ENCODE measurements at places on chromosomes 3 and 15.
A peak's percentile ranks its signal among the peaks of the same experiment; 100 is the strongest.

- no peak for DNase-seq
These were observed 38.5 kb downstream of the PYDC2 start for GRCh38 chr3:191499307-191500080.

DNA sequence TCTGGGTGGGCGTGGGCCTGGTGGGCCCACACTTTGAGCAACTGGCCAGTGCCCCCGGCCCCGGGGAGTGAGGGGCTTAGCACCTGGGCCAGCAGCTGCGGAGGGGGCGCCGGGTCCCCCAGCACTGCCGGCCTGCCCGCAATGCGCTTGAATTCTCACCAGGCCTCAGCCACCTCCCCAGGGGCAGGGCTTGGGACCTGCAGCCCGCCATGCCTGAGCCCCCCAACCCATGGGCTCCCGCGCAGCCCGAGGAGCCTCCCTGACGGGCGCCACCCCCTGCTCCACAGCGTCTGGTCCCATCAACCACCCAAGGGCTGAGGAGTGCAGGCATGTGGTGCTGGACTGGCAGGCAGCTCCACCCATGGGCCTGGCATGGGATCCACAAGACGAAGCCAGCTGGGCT is 484.3 kb downstream of the UNC13C start:
- DNase-seq = no peak

- no peak for DNase-seq
These were observed 202.3 kb downstream of the NEK10 start for GRCh38 chr3:27166888-27167287.

- no peak for DNase-seq
These were observed 56.4 kb upstream of the ACAD9 start for GRCh38 chr3:128823008-128823407.

- DNase-seq = no peak
These were observed 32.4 kb downstream of the LRRC28 start for GRCh38 chr15:99283717-99284116.

GRCh38 chr3:42996633-42997075 is 17.5 kb downstream of the GASK1A start:
- DNase-seq = no peak

- peak; percentile 51 for DNase-seq
These were observed 577 bp downstream of the ZNF148 start for GRCh38 chr3:125374501-125374995.

DNA sequence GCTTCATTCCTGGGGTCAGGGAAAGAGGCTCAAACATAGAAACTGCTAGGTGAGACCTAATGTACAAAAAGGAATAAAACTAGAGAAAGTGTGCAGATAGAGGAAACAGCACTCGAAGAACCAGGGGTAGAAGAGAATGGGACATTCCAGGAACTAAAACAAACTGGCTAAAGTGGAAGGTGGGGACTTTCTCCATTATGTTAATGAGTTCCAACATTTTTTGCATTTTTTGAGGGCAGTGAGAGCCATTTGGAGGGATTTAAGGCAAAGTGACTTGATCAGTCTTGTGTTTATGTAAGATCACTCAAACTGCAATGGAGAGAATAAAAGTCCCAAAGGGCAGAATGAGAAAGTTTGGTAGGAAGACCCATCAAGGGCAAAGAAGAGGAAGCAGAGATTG is 20.6 kb upstream of the SLC4A7 start:
- no peak for DNase-seq

DNA sequence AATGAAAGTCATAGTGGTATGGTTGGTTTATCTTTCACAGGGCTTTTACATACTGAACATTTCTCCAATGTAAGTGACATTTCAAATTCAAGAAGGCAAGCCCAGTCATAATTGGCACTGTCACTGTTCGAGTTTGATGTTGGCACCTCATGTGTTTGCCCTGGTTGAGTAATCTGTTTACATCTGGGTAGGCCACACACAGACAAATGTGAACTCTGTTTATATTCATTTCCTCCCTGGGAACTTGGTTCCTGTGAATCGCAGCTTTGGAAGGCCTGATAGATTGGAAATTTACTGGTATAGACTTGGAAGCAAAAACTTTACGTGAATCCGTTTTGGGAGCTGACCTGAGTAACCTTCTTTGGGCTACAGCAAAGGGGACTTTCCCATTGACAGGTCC is 395.2 kb upstream of the AZI2 start:
- no peak for DNase-seq

DNA sequence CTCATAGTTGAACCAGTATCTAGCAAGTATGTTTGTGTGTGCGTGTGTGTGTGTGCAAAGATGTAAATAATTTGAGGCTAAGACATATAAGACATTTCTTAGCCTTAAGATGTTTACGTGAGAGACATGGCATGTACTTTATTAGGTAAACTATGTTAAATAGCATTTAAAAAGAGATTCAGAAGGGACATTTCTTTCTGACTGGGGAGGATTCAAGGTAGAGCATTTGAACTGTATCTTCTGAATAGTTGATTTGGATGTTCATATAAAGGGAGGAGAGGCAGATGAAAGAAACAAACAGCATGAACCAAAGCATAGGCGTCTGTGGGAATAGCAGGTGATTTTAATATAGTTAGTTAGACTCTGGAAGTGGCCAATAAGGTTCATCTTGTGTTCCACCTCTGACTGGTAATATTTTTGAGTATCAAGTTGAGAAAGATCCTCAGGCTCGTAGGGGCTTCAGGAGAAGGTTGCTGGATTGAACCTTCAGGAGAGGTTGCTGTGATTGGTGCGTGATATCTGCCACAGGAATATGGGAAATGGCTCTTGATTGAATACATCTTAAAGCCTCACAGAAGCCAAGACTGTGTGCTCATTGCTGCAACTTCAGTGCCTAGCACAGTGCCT is 12.6 kb downstream of the NFKBIZ start:
- peak; percentile 51 for DNase-seq

DNA sequence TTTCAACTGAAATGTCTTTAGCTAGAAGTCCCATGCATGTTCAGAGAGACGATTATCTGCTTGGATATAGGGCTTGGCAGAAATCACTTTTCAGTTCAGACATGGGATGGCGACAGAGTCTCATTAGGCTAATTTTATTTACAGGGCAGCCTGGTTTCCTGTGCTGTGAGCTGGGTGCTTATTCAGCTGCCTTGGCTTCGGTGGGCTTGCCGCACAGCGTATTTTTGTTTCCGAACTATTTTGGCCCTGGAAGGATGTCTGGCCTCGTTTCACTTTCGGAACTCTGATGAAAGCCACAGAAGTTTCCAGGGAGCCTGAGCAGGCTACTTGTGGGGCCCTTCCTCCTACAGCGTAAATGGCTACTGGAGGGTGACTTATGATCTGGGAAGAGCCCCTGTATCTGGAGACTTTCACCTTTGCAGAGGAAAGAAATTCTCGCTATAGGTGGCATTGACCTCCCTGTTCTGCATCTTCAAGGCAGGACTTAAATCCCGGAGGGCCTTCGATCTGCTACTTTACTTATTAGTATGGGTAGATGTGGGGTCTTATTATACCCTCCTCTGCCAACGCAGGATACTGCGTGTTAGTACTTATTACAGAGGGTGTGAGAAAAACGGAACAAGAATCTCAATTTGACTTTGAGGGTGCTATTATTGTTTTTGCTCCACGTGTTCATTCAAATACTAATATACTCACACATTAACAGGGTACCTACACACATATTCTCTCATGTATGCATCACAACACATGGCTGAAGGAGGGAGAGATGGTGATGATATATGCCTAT is 364.0 kb upstream of the RBMS3 start:
- peak; percentile 4 for DNase-seq

- DNase-seq = no peak
These were observed 125.0 kb upstream of the CGNL1 start for GRCh38 chr15:57251308-57251707.

GRCh38 chr15:66702035-66702786 is at the start of gene SMAD6:
Gene SMAD6, plus strand, starts transcription at chr15:66702236. Its CDS starts 1,023 bp downstream, at chr15:66703259.
- peak; percentile 71 for DNase-seq

- DNase-seq = no peak
These were observed 334.7 kb downstream of the FHIT start for GRCh38 chr3:60916546-60916945.

- no peak for DNase-seq
These were observed 34.0 kb downstream of the ATP13A4 start for GRCh38 chr3:193520738-193521137.

DNA sequence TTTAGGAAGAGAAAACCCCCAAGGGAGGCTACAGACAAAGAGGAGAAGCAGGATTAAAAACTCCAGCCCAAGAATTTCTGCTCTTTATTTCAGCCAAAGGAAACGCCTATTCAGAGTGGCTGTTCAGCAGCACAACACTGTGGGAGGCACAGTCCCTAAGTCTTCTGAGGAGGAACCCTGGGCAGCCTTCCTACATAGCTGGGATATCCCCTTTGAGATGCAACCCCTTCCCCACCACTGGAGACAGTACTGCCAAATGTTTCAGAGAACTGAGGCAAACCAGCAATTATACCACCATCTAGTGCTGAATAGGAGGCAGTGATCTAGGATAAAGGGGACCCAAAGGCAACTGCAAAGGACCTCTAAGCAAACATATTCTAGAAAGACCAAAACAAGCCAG is 168.1 kb downstream of the VPS13C start:
- DNase-seq = no peak

DNA sequence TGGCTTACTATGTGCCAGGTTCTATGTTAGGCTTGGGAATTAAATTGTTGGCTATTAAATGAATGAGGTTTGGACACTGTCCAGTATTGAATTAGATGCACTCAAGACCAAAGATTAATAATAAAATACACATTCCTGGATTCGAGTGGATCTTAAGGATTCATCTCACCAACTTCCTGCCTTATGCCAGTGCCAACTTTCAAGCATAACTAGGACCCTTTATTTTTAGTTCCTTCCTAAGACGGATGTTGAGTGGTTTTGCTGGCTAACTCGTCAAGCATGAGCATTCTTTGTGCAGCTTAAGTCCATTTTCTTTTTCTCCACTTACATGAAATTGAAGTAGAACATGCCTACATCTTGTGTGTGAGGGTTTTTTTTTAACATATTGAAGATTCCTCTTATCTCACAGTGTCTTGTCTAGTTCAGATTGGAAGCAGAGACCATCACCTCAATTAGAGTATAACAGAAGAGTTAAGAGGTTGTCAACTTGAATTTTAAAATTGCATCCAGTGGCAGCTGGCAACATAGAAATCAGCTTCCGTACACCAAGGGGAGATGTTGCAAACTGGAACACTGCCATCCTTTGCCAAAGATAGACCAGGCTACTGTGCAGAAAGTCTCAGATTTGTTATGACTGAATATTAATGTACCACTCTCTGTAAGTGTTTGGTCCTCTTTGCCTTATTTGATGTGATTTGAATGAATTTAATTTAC is 106.3 kb upstream of the BFSP2 start:
- DNase-seq = no peak

DNA sequence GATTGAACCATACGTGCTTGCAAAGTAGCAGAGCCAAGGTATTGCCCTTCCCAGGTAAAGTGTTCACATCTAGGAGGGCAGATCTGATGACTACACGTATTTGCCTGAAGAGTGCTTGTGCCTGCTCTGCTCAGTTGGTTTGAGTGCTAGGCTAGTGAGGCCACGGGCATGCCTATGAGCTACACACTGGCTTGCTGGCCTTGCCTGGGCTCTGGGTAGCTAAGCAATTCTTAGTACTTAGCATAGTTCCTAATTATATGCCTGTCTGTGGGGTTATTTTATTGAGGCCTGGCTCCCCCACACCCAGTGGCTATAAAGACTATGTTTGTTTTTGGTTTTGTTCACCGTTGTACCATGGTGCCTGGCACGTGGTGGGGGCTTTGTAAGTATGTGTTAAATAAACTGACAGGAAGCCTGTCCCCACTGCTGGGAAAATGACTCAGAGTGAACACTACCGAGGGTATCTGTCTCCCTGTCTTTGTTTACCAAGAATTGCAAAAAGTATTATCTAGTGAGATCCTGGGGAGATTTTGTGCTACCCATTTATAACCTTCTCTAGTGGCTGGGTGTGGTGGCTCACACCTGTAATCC is 72.1 kb upstream of the ETV5 start:
- DNase-seq = no peak

- DNase-seq = no peak
These were observed 18.7 kb downstream of the ISG20 start for GRCh38 chr15:88657326-88658069.

DNA sequence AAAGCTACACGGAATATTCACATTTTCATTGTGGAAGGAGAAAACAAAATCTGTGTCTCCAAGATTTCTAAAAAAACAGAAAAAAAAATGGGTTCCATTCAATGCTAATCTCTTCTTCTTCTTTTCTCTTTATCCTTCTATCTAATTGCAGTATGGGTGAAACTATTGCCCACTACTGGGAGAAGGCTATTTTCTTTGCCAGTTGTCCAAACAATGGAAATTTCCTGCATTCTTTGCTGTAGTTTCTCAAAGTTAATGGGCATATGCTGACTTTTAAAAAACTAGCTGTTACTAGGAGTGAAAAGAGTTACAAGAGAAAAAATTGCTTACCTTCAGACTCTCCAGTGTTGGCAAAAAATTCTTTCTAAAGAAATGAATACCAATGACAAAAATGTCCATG is 179.3 kb upstream of the ANKRD28 start:
- DNase-seq = no peak

DNA sequence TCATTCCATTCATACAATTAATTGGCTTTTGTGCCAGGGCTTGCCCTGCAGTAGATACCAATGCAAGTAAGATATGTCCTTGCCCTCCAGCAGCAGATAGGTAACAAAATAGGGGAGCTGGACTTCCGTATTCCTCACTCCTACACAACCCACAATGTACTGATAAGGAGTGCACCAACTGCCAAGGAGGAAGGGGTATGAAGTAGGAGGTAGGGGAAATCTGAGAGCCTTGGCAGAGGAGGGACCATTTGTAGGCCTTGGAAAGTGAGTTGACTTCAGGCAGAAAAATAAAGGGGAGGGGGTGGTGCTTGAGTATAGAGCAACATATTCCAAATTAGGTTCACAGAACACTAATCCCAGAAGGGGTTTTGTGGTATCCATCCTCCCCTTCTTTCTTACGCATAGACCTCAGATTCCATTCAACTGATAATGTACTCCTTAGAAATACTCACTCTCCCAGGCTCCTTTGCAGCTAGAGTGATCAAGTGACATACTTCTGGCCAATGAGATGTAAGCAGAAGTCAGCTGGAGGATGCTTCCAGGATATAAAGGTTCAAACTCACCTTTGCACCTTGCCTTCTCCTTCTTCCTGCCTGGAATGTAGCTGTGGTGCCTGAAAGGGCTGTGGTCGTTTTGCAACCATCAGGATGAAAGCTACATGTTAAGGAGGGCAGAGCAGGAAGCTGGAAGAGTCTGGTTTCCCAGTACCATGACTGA is 127.1 kb upstream of the SMAD3 start:
- no peak for DNase-seq

- peak; percentile 60 for DNase-seq
These were observed 45.0 kb downstream of the TNK2 start for GRCh38 chr3:195863121-195864061.

DNA sequence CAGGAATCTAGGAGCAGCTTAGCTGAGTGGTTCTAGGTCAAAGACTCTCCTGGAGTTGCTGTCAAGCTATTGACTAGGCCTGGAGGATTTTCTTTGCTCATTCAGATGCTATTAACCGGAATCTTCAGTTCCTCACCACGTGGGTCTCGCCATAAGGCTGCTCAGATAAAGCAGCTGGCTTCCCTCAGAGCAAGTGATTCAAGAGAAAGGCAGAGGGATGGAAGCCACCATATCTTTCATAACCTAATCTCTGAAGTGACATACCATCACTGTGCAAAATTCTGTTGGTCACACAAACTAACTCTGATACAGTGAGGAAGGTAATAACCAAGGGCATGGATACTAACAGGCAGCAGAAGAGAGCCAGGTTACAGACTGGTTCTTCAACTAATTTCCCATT is 72.7 kb upstream of the FLNB start:
- no peak for DNase-seq

GRCh38 chr3:156181509-156181908 is 61.1 kb downstream of the KCNAB1 start:
- DNase-seq = no peak

Data from CD4-positive, alpha-beta T cell treated with Interleukin-17A for 1 hour (primary cell).